Osteocyte (in vitro differentiated cells): ENCODE measurements at places on chromosomes 1 and 21. TPM values are rescaled to one million over a fixed set of nuclear protein-coding genes. Genes with fewer than 3 reads are reported as not detected.

Gene TMEM52
- 1.5 TPM in 1 of 2 replicates, not detected in the other for total RNA-seq

DNA sequence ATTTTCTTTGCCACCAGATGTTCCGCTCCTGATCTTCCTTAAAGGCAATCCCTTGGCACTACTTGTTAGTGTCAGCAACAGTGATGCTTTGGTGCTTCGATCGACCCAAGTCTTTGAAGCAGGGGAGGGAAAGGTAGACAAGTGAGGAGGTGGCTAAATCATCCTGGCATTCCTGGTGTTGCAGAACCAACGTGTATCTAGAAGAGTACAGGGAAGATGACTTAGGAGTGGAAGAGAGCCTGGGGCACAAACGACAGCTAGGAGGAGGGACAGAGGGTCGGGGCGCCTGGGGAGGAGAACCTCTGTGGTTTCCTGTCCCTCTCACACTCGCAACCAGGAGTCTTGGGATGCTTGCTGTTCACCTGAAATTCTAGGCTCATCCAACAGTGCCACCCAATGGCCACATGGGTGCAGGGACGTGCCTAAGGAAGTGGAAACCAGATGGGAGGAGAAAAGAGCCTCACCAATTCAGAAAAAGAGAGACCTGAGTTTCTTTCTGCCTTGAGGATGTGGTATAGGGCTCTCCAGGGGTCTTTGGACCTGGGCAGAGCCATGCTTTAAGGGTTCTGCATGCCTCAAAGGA, 9.5 kb upstream of the KCNA2 start:
- no peaks in the 10 kb centered on the region for H3K36me3 ChIP-seq
- no peak overlapping the region for H3K4me3 ChIP-seq
- H3K27me3 ChIP-seq, result peaks cover 37% of the 10 kb centered on the region
- H3K27ac ChIP-seq, result no peak overlapping the region
- no peak for DNase-seq

Gene DR1
- 60.9 and 61.7 TPM in 2 replicates for total RNA-seq

Gene PEX10
- total RNA-seq, result 23.1 and 25.6 TPM in 2 replicates
